ENCODE measurements at places on chromosomes 11 and 22.

GRCh38 chr11:130692220-130692619 is 224.1 kb downstream of the SNX19 start:
- DNase-seq, result no peak

GRCh38 chr22:49123621-49124192 is 704.0 kb downstream of the BRD1 start:
- DNase-seq, result no peak

DNA sequence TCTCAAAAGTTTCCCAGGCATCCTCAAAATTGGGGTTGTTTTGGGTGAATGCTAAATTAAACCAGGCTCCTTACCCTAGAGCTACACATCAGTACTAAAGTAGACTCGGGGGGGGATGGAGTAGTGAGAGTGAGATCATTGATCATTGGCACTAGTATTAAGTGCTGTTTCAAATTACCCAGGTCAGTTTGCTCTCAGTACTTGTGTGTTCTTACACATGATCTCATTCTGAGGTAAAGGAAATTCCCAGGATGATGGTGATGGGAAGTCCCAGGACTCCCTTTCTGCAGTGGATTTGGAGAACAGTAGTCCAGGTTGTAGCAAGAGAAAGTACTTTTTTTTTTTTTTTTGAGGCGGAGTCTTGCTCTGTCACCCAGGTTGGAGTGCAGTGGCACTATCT is 12.5 kb downstream of the RBM4 start:
- no peak for DNase-seq

GRCh38 chr22:24247564-24248344 is 2.9 kb upstream of the GGT5 start:
- peak; percentile 63 for DNase-seq

- no peak for DNase-seq
Measured at GRCh38 chr11:115912484-115912945, 408.3 kb upstream of the CADM1 start.

- DNase-seq, result no peak
Measured at GRCh38 chr11:76854709-76855108, 6.0 kb upstream of the ACER3 start.

- DNase-seq, result no peak
Measured at GRCh38 chr11:69644071-69644961, 3.4 kb downstream of the CCND1 start.

DNA sequence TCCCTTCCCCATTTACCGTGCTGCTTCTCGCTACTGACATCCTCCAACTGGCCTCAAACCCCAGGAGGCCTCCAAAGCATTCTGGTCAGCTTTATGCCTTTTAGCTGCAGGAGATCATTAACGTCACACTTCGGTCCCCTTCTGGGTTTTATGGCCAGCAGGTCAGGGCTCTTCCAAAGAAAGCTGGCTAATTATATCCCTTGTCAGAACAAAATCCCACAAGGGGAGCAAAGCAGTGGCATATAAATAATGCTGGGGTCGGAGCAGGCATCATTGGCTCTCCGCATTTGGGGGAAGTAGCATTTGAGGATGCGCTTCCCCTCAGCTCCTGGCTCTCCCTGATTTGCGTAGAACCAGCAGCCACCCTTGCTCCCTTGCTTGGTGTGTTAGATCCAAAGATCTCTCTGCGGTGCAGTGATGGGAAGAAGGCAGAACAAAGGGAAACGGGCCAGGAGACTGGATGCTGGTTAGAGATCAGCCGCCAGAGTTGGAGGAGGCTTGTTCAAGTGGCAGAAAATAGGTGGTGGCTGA is 117.4 kb downstream of the DBX1 start:
- no peak for DNase-seq

DNA sequence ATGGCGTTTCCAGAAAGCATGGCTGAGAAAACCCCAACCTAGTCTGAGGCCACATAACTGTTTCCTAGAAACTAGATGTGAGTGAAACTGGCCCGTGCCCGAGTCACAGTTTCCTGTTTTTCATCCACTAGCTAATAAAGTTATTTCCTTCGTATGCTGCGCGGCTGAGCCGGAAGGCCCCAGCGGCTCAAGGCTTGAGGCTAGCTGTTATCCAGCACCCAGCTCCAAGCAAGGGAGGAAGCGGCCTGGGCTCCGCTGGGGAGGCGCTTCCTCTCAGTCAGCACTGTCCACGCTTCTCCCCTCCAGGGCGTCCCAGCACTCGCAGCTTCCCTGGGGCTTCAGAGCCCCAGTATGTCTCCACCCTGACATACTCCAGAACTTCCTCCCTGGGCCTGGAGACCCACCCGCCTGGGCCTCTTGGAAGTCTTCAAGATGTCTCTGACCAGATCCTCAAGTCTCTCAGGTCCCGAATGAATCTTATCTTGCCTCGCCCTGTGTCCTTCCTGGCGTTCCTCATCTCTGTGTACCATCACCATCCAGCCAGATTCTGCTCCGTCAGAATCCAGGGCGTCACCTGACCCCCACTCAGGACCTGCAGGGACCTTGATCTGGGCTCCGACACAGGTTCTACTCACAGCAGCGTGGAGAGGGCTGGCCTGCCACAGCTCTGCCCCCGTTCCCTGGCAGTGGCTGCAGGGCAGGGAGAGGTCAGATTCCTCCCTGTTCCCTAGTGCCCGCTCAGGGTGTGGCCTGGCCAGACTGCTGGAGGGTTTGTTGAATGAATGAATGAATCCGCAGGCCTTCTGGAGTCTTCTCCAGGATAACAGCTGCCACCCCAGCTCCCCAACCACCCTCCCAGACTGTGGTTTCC is 81.9 kb downstream of the LRRC32 start:
- DNase-seq, result peak; percentile 41

DNA sequence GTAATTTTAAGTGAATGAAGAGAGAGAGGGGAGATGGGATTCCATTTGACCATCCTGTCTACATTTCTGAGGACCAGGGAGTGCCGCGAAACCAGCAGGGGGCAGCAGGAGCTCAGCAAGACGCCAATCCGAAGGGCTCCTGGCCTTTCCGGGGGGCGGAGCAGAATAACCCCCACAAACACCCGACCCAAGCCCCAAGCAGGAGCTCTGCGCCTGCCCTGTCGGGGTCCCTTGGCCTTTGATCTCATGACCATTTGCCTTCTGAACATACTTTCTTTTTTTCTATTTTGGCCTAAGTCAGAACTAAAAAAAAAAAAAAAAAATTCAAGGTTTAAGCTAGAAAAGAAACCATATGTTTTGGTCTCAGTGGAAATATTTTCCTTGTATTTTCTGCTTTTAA is 21.9 kb upstream of the SCN2B start:
- peak; percentile 91 for DNase-seq

GRCh38 chr11:7591107-7591894 is 77.5 kb downstream of the PPFIBP2 start:
- DNase-seq, result no peak

DNA sequence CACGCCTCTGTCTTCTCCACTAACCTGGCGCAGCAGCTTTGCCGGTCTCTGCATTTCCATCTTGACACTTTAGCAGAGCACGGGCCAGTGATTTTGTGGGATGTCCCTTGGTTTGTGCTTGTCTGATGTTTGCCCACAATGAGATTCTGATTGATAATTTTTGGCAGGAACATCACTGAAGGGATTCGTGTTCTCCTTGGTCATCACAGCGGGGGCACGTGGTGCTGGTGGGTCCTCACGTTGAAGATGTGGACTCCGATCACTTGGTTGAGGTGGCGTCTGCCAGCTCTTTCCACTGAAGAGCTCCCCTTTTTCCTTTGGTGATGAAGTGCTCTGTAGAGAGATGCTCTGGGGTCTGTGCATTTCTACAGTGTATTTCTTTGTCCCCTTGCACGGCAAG is 37.2 kb downstream of the TBC1D22A start:
- no peak for DNase-seq

- DNase-seq, result no peak
Measured at GRCh38 chr11:18723991-18724390, 2.0 kb downstream of the IGSF22 start.

GRCh38 chr22:46245511-46245910 is 4.6 kb downstream of the CDPF1 start:
- DNase-seq, result no peak

DNA sequence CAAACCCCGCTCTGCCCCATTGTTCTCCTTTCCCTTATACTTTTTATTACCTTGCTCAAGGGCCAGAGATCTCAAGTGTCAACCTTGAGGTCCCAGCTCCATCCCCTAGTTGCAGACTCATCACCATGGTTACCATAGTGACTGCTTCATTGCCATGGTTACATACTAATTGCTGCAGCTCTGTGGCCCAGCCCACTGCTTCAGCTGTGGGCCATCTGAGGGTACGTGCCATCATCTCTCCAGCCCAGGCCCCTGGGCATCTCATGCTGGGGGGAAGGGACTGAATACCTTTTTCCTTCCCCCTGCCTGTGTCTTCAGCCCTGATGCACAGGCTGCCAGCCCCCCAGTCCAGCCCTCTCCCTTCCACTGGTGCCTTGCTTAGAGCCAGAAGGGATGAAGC is 22.2 kb downstream of the TREH start:
- DNase-seq, result no peak

- no peak for DNase-seq
Measured at GRCh38 chr11:86427441-86427840, 52.8 kb downstream of the CCDC81 start.

DNA sequence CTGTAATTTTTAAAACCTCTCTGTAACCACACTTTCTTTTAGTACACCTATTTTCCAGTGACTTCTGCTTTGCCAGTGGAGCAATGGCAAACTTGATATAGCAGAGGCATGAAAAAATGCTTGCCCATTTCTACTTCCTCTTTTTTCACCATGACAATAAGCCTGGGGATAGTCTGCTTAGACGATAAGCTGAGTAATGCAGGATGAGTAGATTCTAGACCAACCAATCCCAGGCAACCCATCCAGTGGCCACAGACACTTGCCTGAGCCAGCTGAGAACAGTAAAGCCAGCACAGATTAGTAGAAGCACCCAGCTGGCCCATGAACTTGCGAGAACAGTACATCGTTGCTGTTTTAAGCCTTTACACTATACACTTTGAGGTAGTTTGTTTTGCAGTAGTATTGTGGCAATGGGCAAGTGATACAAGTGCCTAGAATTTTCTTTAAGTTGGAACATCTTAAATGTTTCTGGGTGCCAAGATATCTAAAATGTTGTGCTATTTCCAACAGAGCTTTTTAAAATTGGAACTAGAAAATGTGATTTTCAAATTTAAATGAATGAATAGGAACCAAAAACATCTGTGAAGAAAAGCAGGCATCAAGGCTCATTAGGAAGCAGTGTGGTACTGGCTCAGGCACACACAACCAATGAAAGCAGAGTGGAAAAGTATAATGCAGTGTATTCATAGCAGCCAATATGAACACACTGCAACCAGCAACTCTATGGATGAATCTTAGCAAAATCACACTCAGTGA is 37.7 kb downstream of the DDI1 start:
- DNase-seq, result no peak

DNA sequence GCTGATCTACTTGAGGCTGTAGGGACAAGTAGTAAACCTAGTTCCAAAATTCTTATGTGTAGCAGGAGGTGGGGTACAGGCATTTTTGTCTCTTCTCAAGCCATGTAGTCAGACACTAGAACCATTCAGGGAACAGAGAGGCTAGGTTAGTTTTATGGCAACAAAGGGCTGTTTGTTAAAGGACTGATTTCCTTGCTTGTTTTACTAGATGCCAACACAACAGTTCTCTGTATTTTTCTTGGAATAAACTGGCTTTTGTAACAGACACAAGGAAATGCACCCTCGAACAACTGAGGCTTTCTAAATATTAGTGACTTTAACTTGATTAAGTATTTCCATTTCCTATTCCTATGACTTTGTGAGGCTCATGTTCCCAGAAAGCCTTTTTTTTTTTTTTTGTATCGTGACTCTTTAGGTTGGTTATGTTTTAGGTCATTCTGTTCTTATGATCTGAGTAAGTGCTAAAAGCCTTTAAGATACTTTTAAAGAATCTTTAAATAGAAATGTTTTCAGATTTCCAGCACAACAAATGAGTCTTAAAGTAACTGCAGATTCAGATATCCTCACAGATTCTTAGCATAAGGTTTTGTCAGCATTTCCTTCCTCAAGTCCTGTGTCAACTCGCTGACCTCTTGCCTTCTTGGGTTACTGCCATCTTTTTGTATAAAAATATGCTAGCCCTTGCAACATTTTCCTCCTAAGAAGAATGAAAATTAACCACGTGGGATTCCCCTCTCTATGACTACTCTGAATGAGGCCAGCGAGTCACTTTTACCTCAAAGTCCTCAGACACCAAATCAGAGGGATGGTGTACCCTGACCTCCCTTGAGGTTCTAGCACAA is 92.5 kb downstream of the CCDC83 start:
- DNase-seq, result no peak

- DNase-seq, result no peak
Measured at GRCh38 chr11:10728154-10728553, 22.9 kb upstream of the CTR9 start.

GRCh38 chr11:129951201-129951865 is 51.3 kb downstream of the PRDM10 start:
- no peak for DNase-seq

GRCh38 chr22:22010358-22010757 is 27.8 kb upstream of the TOP3B start:
- no peak for DNase-seq

DNA sequence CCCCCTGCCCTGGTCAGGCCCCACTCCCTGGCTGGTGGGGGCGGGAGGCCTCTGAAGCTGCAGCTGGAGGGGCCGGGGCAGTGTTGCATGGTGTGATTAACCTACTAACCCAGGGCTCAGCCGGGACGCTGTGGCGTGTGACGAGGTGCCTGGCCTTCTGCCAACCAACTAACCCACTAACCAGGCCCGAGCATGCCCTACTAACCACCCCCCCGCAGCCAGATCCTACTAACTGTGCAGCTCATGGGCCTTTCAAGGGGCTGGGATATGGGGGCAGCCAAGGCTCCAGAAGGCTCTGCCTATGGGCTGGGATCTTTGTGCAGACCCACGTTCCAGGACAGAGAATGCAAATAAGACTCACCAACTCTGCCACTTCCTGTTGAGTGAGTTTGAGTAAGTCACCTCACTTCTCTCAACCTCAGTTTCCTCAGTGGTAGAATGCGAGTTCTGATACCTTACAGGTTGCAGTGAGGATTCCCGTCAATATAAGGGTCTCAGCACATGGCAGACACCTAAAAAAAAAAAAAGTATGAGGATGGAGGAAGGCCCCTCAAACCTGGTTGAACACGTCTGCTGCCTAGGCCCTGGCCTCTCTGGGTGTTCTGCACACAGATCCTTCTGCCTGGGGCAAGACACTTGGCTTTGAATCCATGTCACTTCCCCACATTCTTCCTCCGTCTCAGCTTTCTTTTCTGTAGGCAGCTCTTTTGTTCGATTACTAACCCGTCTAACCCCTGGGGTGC is 14.1 kb downstream of the MIAT start:
- DNase-seq, result peak; percentile 81

- DNase-seq, result no peak
Measured at GRCh38 chr11:10658621-10659338, 34.8 kb downstream of the IRAG1 start.

GRCh38 chr22:49712195-49712791 is 115.4 kb downstream of the BRD1 start:
- DNase-seq, result no peak

DNA sequence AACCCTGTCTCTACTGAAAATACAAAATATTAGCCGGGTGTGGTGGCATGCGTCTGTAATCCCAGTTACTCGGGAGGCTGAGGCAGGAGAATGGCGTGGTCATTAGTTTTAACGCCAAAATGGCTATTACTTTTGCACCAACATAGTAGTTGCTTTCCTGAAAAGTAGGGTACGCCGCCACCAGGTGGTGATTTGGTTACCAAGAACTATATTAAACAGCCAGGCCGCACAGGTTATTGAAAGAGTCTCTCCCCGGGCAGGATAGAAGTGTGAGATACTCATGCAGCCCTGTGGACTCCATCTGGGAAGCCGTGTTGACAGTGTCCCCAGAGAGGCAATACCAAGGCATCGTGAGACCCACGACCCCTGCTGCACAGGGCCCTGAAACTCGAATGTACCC is 24.6 kb upstream of the LRRC32 start:
- no peak for DNase-seq

- DNase-seq, result no peak
Measured at GRCh38 chr11:17839450-17839849, 104.9 kb downstream of the KCNC1 start.

All from CD4-positive, alpha-beta T cell treated with Interleukin-17A for 4 hours (primary cell).